ENCODE measurements at places on chromosomes 5 and 9.

DNA sequence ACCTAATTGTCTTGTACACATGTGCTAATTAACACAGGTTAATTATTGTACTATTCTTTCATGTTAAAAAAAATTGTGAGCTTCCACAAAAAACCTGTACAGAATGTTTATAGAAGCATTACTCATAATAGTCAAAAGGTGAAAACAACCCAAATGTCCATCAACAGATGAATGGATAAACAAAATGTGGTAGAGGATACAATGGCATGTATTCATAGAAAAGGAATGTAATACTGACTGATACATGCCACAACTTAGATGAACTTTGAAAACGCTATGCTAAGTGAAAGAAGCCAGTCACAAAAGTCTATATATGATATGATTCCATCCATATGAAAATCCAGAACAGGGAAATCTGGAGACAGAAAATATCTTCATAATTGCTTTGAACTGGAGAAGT lies 25.6 kb downstream of the RRAGA start:
- no peak for DNase-seq

GRCh38 chr9:20016611-20017010 lies 227.8 kb upstream of the SLC24A2 start:
- DNase-seq, result no peak

DNA sequence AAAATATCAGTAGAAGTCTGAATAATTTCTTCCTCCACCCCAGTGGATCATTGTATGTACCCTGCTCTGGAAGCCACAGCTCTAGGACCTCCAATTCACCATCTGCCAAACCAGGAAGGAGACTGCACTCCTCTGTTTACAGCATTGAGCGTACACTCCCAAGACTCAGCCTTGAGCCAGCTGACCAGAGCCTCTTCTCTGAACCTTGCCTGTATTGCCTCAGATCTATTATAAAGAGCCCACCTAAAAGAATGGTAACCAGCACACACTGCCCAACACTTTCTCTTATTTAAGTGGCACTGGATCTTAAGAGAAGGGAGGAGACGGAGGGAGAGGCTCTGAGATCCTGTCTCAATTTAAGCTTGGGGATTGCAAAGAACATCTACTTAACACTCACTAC lies 217.8 kb upstream of the RASEF start:
- no peak for DNase-seq

DNA sequence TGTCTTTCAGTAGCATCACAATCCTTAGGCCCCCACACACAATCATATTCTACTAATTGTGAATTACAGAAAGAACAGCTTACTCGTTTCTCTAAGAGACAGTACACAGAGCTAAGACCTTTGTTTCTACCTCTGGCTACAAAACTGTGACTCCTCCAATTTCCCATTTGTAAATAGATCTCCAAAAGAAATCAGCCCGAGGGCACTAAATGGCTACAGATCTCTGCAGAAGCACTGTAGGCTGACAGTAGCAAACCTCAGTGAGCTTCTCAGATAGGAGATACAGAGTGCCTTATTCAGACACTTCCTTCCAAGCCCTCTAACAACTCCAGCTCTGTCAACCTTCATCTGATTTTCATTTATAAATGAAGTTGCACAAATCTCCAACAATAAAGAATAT lies 51.0 kb downstream of the EFNA5 start:
- no peak for DNase-seq

DNA sequence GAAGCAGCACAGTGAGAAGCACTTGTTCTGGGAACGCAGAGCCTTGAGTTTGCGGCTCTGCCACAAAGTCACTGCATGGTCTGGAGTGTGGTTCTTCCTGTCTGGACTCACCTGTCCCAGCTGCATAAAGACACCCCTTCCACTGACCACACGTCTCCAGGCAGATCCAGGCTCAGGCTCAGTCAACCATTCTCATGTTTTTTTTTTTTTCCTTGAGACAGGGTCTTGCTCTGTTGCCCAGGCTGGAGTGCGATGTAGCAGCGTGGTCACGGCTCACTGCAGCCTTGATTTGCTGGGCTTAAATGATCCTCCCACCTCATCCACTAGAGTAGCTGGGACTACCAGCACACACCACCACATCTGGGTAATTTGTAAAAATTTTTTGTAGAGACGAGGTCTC lies 102.9 kb upstream of the KLF4 start:
- no peak for DNase-seq

GRCh38 chr9:19252174-19252884 lies 21.8 kb downstream of the DENND4C start:
- no peak for DNase-seq

DNA sequence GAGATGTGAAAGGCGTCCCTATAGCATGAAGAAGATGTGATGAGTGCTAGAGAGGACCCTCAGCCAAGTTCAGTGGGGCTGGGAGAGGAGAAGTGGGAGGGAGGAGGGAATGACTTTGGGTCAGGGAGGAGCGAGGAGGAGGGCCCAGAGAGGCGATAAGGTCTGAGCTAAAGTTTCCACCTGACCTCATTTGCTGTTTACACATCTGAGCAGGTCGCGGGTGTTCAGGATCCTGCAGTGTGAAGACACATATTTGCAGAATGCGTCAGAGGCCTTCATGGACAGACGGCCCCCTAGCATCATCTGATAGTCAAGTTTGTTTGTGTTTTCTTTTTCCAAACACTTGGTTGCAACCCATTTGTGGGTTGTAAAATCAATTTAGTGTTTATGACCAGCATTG lies 18.9 kb upstream of the IGFBPL1 start:
- no peak for DNase-seq

GRCh38 chr5:181121675-181122561 lies 9.1 kb downstream of the OR2V1 start:
- no peak for DNase-seq

- DNase-seq, result no peak
Measured at GRCh38 chr5:33794550-33795181, 97.1 kb downstream of the ADAMTS12 start.

DNA sequence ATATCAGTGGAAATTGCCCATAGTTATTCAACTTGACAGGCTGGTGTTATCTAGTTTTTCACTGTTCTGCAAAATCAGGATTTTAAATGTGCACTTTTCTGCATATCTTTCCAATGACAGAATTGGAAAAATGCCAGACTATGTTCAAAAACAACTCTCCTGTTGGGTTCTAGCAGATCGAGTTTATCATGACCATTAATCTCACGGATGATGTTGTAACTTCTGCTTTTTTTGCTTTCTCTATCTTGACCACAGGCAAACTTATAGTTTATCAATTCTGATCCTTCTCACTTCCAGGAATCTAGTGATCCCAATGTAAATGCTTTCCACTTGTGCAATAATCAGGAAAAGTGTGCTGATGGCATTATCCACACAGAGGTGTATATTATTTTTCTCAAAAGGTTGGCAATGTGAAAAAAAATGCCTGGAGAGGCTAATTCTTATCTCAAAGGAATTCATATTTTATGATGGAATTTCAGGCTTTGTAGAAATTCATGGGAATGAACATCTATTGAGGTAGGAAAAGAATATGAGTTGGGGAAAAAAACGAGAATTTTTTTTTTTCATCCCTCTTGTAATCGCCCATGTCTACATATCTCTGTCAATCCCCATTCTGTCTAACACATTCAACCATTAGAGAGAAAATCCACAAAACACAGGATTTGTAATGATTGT lies 73.6 kb upstream of the DAB2 start:
- DNase-seq, result no peak

DNA sequence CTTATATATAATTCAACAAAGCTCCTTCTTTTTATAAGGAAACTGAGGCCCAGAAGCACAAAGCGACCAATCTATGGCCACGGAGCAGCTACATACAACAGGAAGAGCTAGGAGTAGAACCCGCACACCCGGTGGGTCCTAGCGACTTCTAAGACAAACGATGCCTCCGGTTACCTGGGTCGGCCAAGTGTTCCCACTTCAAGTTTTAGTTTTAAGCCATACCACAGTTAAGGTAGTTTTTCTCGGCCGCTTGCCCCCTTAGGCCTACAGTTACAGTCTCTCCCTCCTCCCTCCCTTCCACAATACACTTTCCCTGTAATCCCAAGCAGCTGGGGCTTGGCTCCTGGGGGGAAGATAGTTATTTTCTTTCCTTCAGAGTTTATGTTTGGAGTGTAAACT lies 533 bp downstream of the SREK1IP1 start:
- no peak for DNase-seq

- DNase-seq, result no peak
Measured at GRCh38 chr5:15676591-15676990, 176.6 kb downstream of the FBXL7 start.

GRCh38 chr5:109837231-109837861 lies 147.6 kb downstream of the MAN2A1 start:
- DNase-seq, result no peak

DNA sequence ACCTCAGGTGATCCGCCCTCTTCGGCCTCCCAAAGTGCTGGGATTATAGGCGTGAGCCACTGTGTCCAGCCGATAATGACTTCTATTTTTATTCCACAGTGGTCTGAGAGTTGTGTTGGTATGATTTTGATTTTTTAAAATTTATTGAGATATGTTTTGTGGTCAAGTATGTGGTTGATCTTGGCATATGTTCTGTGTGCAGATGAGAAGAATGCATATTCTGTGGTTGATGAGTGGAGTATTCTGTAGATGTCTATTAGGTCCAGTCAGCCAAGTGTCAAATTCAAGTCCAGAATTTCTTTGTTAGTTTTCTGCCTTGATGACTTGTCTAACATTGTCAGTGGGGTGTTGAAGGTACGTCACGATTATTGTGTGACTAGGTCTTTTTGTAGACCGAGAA lies 338.2 kb upstream of the TARS1 start:
- DNase-seq, result no peak

- no peak for DNase-seq
Measured at GRCh38 chr5:88060194-88060593, 208.5 kb downstream of the TMEM161B start.

Data from stimulated activated CD4-positive, alpha-beta T cell treated with anti-CD3 and anti-CD28 coated beads, Interleukin-1b, Interleukin-23, amount 100 ng/mL, for 1 hour (primary cell).